ENCODE measurements at places on chromosomes 3 and 15. TPM values are rescaled to one million over a fixed set of nuclear protein-coding genes. Genes with fewer than 3 reads are reported as not detected.

DNA sequence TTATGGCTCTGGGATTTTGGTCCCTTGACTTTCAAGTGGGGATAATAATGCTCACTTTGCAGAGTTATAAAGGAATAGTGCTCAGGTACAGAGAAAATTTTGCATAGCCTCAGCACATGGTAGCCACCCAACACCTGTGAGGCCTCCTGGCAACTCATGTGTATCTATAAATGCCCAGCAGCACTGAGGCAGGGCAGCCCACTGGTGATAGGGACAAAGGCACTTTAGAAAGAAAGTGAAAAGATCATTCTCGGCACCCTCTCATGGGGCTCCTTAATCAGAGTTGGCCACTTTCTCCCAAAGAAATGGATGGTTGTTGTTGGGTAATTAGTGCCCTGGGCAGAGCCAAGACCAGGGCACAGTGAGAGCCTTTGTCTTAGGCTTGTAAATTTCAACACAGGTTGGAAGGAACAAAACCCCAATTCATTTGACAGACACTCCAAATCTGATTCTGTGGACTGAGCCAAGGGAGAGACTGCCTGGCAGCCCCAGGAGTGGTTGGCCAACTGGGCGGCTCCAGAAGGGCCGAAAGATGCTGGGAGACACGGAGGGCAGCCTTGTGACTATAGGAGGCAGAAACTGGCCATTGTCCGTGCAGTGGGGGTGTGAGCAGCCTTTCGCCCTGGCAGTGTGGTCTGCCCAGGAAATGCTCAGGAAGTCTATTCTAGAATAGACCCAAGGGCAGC, 213.2 kb upstream of the RGMA start:
- DNase-seq = no peak

- no peak for DNase-seq
Measured at GRCh38 chr3:10193692-10194327, 29.1 kb downstream of the IRAK2 start.

MST1R gene
- 2.3 TPM for total RNA-seq

GRCh38 chr3:46979958-46980497, 562 bp downstream of the NBEAL2 start:
- DNase-seq = peak; percentile 52

GRCh38 chr15:99421172-99421656, 144.6 kb upstream of the MEF2A start:
- DNase-seq = no peak

CGNL1 gene
- total RNA-seq = 15.2 TPM

KBTBD13 gene
- total RNA-seq = 10.6 TPM

- DNase-seq = no peak
Measured at GRCh38 chr15:64122444-64122843, 26.7 kb downstream of the SNX1 start.

GRCh38 chr3:44223299-44223698, 18.4 kb upstream of the TOPAZ1 start:
- DNase-seq = no peak

DNA sequence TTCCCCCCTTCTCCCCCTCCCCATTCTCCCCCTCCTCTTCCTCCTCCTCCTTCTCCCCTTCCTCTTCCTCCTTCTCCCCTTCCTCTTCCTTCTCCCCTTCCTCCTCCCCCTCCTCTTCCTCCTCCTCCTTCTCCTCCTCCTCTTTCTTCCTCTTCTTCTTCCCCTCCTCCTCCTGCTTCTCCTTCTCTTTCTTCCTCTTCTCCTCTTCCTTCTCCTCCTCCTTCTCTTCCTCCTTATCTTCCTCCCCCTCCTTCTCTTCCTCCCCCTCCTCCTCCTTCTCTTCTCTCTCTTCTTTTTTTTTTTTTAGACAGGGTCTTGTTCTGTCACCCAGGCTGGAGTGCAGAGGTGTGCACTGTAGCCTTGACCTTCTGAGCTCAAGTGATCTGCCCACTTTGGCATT, 21.2 kb upstream of the LCTL start:
- DNase-seq = no peak

GRCh38 chr3:27290760-27291159, 78.4 kb downstream of the NEK10 start:
- DNase-seq = no peak

GRCh38 chr3:184556582-184557347, 4.8 kb upstream of the EPHB3 start:
- no peak for DNase-seq

- peak; percentile 46 for DNase-seq
Measured at GRCh38 chr15:74950078-74950908, 6.3 kb downstream of the RPP25 start.

DNA sequence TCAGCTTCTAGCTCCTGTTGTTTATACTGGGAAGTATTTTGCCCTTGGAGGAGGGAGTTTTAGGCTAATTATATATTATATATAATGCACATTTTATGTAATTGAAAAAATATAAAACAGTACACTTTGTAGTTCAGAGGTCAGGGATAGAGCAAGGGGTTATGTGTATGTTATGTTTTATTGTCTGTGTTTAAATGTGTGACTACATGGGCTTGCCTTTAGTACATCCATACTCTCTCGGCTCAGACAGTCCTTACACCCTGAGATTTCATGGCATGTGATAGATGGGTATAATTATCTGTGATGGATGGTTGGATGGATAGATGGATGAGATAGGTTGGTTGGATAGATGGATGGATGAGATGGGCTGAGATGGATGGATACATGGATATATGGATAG, 17.4 kb upstream of the ST3GAL6 start:
- no peak for DNase-seq

NMD3 gene
- total RNA-seq = 64.6 TPM

GRCh38 chr3:22507709-22508108, 695.4 kb upstream of the UBE2E2 start:
- no peak for DNase-seq

GRCh38 chr3:40869013-40869412, 330.3 kb upstream of the CTNNB1 start:
- no peak for DNase-seq

DNA sequence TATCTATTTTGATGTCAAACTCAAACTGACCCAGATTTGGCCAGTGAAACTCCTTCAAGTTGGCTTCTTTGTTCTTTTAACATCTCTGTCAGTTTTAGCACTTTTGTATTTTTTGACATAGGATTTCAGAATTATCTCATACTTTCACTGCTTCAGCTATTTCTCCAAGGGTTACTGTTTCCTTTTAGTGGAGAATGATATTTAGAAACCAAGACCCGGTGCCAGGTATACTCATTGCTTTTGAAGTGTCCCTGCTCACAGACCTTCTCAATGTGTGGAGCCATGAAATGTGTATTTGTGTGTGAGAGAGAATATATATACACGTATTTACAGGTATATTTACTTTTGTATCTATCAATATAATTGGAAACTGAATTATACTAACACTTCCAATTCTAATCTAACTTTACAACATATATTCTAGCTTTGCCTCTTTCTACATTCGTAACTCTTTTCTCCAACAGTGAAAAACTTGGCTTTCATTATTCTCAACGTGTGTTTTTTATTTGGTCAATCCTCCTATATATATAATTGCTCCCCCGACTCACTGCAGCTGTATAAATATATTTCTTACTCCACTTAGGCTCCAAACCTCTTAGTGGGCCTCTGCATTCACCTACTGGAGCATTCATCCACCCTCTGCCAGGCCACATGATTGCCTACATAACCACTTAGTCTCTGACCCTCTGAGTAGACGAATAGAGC, 54.0 kb downstream of the OTOL1 start:
- no peak for DNase-seq

GOLGA8G gene
- not detected for total RNA-seq

DNA sequence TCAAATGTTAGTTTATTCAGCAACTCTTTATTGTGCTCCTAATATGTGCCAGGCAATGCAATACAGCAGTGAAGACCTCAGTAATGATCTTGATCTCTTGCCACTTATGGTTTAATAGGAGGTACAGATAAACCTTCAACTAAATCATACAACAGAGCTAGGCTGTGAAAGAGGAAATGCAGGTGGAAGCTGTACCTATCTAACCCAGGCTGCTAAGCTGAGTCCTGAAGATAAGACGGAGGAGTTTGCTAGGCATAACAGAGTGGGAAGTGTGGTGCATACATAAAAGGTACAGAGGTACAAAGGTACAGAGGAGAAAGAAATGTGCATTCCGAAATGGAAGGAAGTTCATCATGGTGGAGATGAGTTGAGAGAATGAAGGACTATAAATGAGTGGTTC, 35.0 kb downstream of the KBTBD8 start:
- no peak for DNase-seq

DNA sequence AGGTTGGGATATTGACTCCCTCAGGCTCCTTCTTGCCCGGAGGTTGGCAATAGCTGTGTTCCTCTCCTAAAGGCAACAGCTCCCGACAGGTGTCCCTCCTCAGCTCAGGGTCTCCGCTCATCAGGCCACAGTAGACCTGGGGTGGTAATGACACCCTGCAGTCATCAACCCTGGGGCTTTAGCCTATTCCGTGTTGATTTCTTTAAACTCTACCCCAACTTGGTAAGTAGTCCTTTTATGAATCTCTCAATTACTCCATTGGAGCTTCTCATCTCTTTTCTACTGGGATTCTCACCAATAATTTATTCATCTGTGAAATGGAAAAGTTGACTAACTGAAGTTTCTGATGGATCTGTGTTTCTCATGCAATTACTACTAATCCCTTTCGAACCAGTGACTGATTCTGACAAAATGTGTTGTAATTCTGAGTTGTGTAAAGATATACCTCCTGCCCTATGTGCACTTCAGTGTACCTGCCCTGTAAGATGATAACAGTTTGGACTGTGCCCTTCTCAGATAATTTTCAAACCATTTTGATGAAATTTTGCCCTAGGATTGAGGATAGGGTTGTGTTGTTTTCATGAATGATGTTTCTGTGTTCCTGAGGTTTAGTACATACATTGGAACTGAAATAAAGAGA, 89.7 kb downstream of the RPL39L start:
- no peak for DNase-seq

DNA sequence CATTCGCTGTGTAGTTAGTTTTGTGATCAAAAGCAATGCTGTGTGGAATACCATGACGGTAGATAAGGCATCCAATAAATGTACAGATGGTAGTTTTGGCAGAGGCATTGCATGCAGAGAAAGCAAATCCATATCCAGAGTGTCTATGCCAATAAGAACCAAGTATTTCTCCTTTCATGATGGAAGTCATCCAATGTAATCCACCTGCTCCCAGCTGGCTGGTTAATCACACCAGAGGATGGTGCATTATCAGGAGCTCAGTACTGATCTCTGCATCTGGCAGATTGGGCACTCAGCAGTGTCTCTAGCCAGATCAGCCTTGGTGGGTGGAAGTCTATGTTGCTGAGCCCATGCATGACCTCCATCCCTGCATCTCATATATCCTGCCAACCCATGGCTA, 677.7 kb upstream of the NECTIN3 start:
- no peak for DNase-seq

DNA sequence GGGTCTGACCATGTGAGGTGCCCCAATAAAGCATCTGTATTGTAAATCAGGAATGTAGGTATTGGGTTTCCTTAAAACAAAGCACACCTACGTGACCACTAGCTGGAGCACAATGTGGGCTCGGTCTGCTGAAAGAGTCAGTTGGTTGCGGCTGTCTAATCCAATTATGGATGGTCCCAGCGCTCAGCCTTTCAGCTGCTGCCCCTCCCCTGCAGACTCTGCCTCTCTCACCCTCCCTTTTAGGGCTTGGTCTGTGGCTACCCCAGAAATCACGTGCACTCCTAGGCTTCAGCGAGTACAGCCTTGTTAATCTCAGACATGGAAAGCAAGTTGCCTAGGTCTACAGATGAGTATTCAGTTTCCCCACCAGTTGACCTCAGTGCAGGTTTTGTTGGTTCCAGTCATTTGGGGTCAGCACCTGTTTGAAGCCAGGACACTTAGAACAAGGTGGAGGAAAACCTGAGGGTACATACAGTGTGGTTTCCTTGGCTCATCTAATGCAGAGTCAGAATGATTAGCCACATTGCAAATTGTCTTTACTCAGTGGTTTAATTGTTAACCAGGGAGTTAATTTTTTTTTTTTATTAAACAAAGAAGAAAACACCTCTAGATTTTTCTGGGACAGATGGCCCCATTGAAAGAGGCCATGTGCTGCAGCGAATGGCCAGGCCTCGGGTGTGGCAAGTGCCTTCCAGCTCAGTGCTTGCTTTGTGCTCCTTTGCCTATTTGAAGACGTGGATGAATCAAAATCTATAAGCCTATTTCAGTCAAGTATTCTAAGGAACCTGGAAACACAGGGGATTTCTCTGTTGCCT, 137.7 kb downstream of the IGF1R start:
- no peak for DNase-seq

DNA sequence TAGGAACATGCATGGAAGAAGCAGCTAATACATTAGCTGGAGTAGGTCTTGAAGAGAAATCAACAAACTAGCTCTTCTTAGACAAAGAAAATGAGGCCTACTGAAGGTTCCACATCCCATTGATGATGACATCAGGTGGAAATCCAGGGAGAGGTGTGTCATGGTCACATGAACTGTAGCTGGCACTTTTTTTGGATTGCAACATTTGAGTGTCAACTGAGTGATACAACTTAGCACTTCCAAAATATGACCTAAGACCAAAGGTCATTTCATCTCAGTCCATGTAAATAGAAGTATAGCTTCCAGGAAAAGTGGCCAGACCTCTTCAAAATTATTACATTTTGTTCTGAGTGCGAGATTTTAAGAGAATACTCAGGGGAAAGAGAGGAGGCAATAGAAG, 117.2 kb upstream of the MEIS2 start:
- no peak for DNase-seq

GRCh38 chr3:50254577-50255250, 14.2 kb upstream of the SEMA3B start:
- peak; percentile 79 for DNase-seq

ADAMTS9 gene
- total RNA-seq = 15.1 TPM

DNA sequence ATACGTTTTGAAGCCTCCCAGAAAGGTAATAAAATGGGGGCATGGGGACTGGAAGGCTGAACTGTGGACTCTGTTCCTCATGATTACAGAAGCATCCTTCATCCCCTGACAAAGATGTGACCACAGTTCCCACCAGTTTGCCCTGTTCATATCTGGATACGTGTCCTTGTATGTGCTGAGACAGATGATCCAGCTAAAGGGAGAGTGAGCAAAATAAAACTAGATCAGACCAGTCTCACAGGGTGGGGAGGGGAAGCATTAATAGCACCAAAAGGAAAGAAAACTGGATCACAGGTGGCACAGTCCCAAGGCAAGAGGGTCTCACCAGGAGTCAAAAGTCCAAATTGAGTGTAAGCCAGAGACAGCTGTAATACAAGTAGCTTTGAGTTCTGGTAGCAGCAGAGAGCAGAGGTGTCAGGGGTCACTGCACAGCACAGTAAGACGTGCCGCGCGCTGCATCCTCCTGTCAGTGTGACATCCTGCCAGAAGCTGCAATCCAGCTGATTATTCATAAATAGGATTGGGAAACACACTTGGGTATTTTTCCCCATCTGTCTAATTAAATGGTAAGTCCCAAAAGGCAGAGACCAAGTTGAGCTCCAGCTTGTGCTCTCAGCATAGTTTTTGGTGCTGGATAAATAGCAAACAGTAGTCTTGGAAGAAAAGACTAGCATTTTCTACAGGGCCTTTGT, 560.0 kb upstream of the CFAP20DC start:
- peak; percentile 77 for DNase-seq

TMEM266 gene
- total RNA-seq = 0.10 TPM

- no peak for DNase-seq
Measured at GRCh38 chr3:74001436-74001835, 376.7 kb upstream of the PDZRN3 start.

SH3GL3 gene
- not detected for total RNA-seq

GRCh38 chr3:60053526-60054265, 1003.9 kb upstream of the CFAP20DC start:
- no peak for DNase-seq

- no peak for DNase-seq
Measured at GRCh38 chr15:57878573-57878972, 172.1 kb downstream of the POLR2M start.

POPDC2 gene
- 586 TPM for total RNA-seq
